ENCODE measurements at places on chromosomes 6 and 20.

DNA sequence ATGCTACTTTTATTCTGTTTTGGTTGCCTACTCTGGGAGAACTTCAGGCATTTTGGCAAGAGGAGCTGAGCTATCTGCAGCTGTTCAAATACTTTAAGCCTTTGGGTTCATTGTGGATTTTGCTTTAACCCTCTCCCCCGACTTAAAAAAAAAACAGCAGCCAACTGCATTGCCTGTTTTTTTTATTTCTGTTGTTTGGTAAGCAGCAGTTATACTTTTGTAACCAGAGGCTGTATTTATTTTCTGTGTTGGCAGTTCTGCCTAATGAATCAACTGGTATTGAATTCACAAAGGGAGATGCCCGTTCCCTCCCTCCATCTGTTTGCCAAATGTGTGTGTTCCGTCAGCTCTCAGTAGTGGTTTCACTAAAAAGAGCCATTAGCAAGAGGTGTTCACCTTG lies 484.0 kb downstream of the UTRN start:
- DNase-seq, result no peak

DNA sequence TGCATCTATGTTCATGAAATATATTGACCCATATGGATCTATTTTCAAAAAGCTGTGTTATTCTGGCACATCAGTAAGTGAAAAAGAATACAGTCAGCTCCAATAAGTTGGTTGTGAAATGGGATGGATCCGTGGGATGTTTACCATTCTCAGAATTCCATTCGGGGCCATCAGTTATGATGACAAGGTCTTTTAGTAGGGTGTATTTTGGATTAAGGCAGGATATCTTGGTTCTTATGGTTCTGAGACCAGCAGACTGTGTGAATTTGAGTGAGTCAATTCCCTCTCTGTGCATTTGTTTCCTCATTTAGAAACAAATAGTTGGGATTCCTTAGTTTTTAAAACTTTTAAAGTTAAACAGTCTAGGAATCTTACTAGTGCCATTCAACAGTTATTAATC lies 287.4 kb downstream of the CD109 start:
- no peak for DNase-seq

GRCh38 chr20:10077886-10078285 lies 43.1 kb downstream of the ANKEF1 start:
- peak; percentile 53 for DNase-seq

- DNase-seq, result no peak
These were observed 19.4 kb downstream of the GPX6 start for GRCh38 chr6:28496099-28496779.

DNA sequence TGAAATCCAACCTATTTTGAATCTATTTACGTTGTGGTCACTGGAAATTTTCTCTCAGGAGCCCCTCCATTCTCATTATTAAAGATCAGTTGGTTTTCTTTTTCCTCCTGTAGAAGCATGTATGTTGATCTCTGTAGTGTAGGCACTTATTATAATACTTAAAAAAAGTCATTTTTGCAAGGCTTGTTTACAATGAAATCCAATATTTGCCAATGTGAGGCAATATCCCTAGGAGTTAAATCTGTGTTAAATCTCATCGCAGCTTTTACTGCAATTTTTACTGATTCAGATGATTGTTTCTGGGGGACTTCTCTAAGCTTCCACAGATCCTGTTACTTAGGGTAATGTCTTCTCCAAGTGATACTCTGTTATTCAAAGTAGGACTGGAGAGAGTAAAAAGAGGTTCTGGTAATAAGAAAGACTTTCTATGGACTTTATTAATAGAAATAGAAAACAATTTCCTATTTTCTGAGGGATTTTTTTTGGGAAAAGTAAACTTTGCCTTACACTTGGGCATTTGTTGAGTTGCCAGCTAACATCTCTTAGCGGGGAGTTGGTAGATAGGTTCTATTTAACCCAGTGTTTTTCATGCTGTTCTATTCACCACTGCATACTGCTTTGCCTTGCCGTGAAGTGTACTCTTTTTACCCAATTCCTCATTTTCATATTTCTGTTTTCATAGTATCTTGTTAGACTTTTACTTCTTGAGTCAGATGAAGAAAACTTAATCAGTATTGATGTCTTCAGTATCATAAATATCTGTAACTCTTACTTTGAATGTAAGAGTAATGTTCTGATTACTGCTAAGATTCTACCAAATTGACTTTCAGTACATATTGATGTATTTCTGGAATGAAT lies 48.6 kb downstream of the CDKAL1 start:
- no peak for DNase-seq

GRCh38 chr6:48765352-48765961 lies 654.5 kb upstream of the PTCHD4 start:
- peak; percentile 67 for DNase-seq

- DNase-seq, result no peak
These were observed 52.7 kb downstream of the CPXM1 start for GRCh38 chr20:2747676-2748235.

- no peak for DNase-seq
These were observed 160.8 kb downstream of the TBXT start for GRCh38 chr6:166006900-166007301.

- DNase-seq, result peak; percentile 69
These were observed 38.9 kb upstream of the STX16 start for GRCh38 chr20:58612121-58612691.
